ENCODE measurements at places on chromosomes 1 and 21. TPM values are rescaled to one million over a fixed set of nuclear protein-coding genes. Genes with fewer than 3 reads are reported as not detected.

The AMPD1 gene
- not detected for total RNA-seq

The MRPL20 gene
- 109 TPM for total RNA-seq

The CYP4A22 gene
- not detected for total RNA-seq

The MYOG gene
- not detected for total RNA-seq
